Fibroblast of lung (primary cell): ENCODE measurements at places on chromosomes 1 and 21.

DNA sequence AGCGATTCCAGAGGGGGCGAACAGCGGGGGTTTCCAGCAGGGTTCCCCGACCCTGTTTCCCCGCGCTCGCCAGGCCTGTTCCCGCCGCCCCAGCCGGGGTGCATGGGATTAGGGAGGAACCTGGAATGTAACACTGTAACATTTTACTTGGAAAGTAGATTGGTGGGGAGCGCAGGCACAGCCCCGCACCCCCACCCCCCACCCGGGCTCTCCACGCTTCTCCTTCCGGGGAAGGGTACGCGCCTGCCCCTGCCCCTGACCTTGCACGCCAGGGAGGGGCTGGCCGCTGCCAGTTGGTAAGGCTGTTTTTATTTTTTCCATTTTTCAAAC, 427 bp downstream of the FAM3B start:
- no peak for DNase-seq

GRCh38 chr1:52906135-52906603, 15.4 kb downstream of the ECHDC2 start:
- DNase-seq = no peak

DNA sequence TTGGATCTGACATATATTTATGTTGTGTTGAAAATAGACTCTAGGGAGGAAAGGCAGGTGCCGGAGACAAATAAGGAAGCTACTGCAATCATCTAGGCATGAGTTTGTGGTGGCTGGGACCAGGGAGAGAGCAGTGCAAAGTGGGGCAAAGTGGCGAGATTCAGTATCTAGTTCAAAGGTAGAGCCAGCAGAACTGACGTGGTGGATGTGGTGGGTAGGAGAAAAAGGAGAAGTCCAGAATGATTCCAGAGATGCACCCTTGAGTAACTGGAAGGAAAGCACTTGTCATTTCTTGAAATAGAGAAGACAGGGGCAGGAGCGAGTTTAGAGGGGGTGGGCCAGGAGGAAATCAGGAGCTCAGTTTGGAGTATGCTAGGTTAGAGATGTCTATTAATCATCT, 275.2 kb downstream of the KAZN start:
- no peak for DNase-seq

DNA sequence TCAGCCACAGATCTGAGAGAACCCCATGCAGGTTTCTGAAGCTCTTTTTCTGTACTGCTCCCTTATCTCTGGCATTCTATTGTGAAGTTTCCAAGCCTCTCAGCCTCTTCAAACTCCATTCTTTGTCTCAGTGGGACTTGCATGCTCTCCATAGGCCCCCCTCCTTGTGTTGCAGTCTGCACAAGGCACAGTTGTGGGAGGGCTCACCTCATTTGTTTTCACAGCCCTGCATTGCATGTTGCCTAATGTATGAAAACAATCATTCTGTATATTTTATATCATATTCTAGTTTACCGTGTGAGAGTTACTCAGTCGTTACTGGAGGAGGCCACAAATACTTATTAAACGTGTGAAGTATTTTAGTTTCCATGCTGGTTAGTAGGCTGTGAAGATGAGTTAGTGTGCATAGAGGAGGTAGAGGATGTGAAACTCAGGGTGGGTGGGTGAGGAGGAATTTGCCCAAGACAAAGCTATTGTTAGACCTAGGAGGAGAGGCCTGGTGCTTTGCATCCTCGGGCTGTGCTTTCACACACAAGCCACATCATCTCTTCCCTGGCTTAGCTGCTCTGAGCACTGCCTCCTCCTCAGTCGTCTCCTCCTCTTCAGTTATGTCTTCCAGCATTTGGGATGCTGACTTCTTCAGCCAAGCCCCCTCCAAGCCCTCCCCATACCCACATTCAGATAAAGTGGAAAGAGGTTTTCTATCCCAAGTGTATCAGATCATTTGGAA, 7.8 kb upstream of the CHI3L2 start:
- DNase-seq = no peak

DNA sequence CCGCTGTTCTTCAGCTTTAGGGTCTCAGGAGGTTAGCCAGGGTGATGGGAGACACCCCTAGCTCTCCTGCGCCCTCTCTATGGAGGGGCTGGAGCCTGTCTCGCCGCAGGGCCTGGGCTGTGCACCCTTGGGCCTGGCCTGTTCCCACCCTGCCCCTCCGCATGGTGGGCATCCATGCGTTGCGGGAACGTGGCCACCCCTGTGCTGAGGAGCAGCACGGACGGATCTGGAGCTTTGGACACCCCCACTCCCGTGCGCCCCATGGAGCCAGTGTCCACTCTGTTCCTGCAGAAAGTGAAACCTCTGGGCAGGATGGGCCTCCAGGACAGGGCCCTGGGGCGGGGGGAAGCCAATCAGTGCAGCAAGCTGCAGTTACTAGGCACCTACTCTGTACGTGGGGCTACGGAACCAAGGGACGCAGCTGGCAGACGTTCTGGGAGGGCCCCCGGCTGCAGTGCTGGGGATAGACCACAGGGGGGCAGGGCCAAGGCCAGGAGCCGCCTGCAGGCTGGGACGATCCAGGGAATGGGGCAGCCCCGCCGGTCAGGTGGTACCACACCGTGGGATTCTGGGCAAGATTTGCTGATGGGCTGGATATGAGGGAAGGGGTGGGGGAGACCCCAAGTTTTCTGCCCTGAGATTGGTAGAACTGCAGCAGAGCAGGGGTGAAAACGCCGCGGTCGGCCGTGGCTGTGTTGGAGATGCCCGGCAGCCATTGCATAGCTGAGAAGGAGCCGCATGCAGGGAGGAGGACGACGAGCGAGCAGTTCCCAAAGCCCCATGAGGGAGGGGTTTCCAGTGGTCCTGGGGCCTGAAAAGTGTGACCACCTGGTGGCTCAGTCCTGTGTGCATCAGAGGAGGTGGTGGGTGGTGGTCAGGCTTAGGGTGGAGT, 43.3 kb downstream of the TP73 start:
- peak; percentile 11 for DNase-seq

DNA sequence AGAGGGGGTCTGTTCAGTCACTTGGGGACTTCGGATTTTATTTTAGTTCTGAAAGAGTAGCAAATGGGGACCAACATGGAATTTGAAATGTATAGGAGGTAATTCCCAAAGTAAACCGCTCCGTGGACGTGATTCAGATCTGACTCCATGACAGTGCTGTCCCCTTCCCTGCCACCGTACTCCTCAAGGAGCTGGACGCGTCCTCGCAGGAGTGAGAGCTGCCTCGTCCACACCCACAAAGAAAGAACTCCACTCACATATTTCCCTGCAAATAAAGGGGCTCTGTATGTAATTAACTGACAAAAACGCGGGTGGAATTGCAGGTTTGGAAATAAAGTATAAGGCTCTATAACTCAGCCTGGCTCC, 183.6 kb downstream of the ETS2 start:
- DNase-seq = no peak

GRCh38 chr1:235908742-235909520, 42.2 kb upstream of the LYST start:
- DNase-seq = peak; percentile 87

DNA sequence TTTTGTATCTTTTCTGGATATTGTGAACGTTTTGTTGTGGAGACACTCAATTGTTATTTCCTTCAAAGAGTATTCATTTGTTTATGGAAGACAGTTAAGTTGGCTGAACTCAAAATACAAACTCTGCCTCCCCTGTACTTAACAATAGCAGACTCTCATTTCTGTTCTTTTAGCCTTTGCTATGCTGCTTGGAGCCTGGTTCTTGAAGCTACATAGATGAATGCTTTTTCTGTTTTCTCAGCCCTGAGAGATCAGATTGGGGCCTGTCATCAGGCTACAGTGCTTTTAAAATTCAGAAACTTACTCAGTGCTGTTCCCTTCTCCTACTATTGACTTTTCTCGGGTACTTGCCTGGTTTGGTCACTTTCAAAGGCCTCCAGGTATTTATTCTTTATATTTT, 215.7 kb upstream of the LYPLAL1 start:
- DNase-seq = no peak

GRCh38 chr1:192627901-192628300, 8.0 kb upstream of the RGS13 start:
- no peak for DNase-seq

- no peak for DNase-seq
These were observed 128.6 kb upstream of the COL6A1 start for GRCh38 chr21:45852886-45853400.

DNA sequence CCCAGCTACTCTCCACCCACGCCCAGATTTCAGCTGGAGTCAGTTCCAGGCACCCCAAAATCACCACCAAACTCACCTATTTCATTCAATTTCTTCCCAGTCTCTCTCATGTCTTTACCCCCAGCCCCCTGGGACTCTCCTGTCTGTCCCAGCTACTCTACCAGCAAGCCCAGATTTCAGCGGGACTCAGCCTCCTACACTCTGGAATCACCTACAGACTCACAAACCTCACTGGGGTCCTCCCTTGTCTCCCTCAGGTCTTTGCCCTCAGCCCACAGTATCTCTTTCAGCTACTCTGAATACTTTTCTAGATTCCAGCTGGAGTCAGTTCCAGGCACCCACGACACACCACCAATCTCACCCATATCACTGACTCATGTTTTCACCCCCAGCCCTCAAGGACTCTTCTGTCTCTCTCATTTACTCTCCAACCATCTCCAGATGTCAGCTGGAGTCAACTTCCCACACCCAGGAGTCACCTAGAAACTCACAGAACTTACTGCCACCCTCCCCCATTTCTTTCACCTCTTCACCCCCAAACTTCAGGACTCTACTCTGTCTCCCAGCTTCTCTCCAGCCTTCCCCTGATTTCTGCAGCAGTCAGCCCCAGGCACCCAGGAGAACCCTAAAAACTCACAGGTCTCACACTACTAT, 1529.3 kb upstream of the TPTE start:
- DNase-seq = peak; percentile 52

- DNase-seq = no peak
These were observed 421.5 kb downstream of the PTPRU start for GRCh38 chr1:29657816-29658215.

DNA sequence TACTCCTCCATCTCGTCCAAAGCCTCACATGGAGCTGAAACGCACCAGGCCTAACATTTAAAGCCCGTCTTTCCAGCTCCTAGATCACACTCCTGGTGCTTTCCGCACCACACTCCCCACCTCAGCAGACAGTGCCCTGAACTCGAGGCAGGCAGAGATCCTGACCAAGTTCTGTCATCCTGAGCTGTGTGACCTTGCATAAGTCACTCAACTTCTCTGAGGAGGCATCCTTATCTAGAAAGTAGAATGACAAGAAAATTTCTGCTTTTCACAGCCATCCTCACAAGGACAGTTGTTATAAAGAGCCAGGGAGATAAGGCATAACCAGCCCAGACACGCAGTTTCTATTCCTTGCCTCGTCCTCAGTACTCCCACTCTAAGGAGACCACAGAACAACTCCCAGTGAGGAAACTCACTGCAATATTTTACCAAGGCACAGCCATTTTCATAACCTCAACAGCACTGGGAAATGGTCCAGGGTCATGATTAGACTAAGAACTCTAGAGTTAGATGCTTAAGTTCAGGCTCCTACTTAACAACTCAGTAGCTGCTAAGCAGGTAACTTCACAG, 3.1 kb downstream of the LRP8 start:
- peak; percentile 36 for DNase-seq

DNA sequence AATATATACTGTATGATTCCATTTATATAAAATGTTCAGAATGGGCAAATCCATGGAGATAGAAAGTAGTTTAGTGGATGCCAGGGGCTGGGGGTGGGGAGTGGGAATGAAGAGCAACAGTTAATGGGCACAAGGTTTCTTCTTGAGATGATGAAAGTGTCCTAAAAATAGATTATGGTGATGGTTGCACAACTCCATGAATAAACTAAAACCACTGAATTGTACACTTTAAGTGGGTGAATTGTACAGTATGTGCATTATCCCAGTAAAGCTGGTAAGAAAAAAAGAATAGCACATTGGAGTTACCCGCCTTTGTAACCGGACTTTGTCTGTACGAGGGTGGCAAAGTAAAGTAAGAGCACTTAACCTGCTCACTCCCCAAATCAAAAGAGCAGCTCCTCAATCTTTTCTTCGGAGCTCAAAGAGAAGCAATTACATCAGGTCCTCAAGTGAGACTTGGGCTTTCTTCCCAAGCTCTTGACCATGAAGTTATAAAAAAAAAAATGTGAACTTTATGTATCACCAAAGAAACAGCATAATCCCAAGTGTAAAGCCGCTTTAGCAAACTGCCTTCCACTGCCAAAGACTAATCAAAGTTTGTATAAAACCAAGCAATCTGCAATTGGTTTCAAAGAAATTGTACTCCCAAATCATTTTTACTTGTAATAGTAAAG, 32.1 kb downstream of the ALDH9A1 start:
- DNase-seq = peak; percentile 83

DNA sequence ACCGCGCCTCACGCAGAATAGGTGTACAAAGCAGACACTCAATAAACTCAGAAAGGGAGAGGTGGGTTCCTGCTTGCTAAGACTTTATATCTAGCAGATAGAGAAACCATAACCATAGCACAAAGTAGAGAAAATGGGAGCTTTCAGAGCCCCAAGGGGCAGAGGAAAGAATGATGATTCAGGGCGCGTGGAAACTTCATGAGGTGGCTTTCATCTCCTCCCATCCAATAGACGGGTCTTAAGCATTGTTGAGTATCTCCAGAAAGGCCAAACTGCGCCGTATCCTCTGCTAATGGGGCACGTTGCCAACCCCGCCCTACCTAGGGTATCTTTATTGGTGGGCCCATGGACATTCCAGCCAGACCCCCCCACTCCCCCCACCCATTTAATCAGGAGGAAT, 778 bp upstream of the MIXL1 start:
- no peak for DNase-seq

DNA sequence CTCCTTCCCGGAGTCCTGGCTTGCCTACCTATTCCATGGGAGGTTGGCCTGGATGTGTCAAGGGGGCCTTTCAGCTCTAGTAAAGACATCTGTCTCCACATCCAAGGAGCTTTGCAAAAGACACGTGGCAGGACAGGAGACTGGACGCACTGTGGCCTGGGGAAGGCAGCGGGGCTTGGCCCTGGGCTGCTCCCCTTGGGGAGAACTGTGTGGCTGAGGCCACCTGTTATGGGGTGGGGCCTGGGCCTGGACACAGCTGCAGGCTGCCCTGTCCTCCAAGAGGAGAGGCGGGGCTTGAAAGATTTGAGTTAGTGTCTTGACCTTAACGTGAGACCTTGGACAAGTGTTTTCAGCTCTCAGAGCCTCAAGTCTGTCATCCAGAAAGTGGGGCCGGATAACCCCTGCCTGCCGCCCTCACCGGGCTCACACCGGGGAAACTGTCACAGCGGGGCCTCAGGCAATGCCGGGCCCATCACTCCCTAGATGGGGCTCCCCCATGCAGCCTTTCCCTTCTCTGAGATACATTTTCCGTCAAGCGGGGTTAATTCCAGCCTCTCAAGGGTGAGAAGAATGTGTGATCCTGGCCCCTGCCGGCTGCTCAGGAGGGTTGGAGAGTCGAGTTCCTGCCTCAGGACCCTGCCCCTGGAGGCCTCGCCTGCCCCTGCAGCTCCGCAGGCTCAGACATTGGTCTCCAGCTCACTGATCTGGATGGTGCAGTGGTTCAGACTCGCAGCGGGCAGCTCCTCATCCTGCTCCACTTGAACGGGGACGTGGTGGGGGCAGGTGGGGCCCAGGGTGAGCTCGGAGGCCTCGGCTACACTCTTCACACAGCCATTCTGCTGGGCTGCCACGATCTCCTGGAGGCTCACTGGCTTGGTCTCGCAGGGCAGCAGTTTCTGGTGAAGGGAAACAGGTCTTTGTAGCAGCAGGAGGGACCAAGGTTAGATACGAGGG, 25.6 kb downstream of the PODN start:
- DNase-seq = no peak

- DNase-seq = no peak
These were observed 2.0 kb downstream of the IFFO2 start for GRCh38 chr1:18954270-18955071.
